ENCODE measurements at places on chromosomes 2 and 18.

GRCh38 chr2:101942851-101943250 is 48.9 kb upstream of the IL1R2 start:
- no peak for DNase-seq

DNA sequence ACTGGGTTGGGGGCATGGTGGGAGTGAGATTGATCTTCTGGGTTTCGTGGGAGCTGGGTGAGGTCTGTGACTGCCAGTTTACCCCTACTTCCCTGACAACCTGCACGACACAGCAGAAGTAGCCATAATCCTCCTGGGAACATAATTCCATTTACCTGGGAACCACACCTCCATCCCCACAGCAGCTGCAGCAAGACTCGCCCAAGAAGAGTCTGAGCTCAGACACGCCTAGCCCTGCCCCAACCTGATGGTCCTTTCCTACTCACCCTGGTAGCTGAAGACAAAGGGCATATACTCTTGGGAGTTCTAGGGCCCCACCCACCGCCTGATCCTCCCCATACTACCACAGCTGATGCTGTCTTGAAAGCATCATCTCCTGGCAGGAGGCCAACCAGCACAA is 43.8 kb downstream of the FLACC1 start:
- no peak for DNase-seq

GRCh38 chr2:195533771-195534642 is 123.0 kb upstream of the SLC39A10 start:
- peak; percentile 8 for DNase-seq

- no peak for DNase-seq
Measured at GRCh38 chr2:18598848-18599484, 9.6 kb upstream of the NT5C1B start.

GRCh38 chr18:21162786-21163185 is 51.2 kb upstream of the ROCK1 start:
- no peak for DNase-seq

GRCh38 chr2:23495661-23496114 is 110.7 kb downstream of the KLHL29 start:
- no peak for DNase-seq

GRCh38 chr2:188201639-188202038 is 90.0 kb upstream of the GULP1 start:
- DNase-seq, result no peak

- no peak for DNase-seq
Measured at GRCh38 chr2:150146879-150147278, 340.6 kb downstream of the RND3 start.

DNA sequence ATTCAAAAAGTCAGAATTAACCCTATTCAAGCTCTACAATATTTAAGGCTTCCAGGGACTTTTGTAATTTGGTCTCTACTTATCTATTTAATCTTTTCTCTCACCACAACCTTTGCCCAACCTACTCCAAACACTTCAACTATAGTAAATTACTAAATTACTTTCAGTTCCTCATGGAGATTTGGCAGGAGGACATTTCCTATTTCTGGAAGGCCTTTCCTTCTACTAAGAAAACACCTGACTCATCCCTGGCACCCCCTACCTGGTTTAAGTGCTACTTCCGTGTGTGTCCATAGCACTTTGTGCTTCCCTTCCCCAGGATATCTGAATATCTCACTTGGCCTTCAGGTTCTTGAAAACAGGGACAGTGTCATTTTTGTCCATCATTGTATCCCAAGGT is 96.3 kb downstream of the UPP2 start:
- DNase-seq, result no peak

Data from NAMALWA (cell line).